ENCODE measurements at places on chromosomes 5 and 9. TPM values are rescaled to one million over a fixed set of nuclear protein-coding genes. Genes with fewer than 3 reads are reported as not detected.

GRCh38 chr5:57488215-57488955, 5.8 kb upstream of the ACTBL2 start:
- H3K4me1 ChIP-seq, result peaks cover 3% of the 10 kb centered on the region
- no peak overlapping the region for H3K27ac ChIP-seq
- H3K27me3 ChIP-seq, result no peaks in the 10 kb centered on the region
- no peaks in the 10 kb centered on the region for H3K36me3 ChIP-seq

DNA sequence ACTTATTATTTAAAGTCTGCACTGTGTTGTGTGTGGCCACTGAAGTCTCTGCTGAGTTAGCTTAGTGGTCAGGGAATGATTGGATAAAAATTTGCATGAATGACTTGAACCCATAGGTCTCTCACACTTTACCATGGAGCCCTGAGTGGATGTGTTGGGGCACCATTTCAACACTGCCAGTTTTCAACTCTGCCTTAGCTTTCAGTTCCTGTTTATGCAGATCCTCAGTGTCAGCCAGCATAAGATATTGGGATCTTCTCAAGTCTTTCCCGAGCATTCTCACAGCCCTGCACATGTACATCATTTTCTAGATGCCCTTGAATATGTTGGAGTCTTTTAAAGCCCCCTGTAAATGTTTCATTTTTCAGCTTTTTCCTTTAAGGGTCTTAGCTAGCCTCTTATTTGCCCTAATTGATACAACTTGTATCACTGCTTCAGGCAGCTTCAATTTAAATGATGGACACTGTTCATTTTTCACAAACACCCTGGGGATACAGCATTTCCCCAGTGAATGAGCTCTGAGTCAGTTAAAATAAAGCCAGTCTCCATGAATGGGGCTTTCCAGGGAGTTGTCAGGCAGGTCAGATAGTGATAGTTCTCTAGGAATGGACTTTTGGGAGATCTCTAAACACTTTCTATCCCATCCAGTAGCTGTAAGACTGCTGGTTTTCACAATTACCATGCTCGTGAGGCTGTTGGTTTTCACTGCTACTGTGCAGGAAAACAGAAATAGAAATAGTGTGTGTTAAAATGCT, 211.9 kb upstream of the PAPPA start:
- H3K4me1 ChIP-seq, result peaks cover 6% of the 10 kb centered on the region
- DNase-seq, result no peak
- no peaks in the 10 kb centered on the region for H3K36me3 ChIP-seq
- no peaks in the 10 kb centered on the region for H3K27me3 ChIP-seq
- no peak overlapping the region for H3K27ac ChIP-seq
- H3K4me3 ChIP-seq, result no peak overlapping the region

The COL15A1 gene
- 150 TPM for total RNA-seq

- peaks cover 43% of the 10 kb centered on the region for H3K4me1 ChIP-seq
- H3K4me3 ChIP-seq, result peak overlapping the region; percentile 89
- H3K27ac ChIP-seq, result peak overlapping the region; percentile 92
- no peaks in the 10 kb centered on the region for H3K36me3 ChIP-seq
- H3K27me3 ChIP-seq, result no peaks in the 10 kb centered on the region
- DNase-seq, result no peak
Observed at GRCh38 chr9:129176701-129177442, 1.2 kb downstream of the IER5L start.

GRCh38 chr5:176832162-176832561, 21.8 kb downstream of the UNC5A start:
- DNase-seq, result no peak
- peaks cover 55% of the 10 kb centered on the region for H3K27me3 ChIP-seq
- H3K27ac ChIP-seq, result no peak overlapping the region
- no peaks in the 10 kb centered on the region for H3K4me1 ChIP-seq
- H3K36me3 ChIP-seq, result no peaks in the 10 kb centered on the region

- H3K36me3 ChIP-seq, result no peaks in the 10 kb centered on the region
- DNase-seq, result no peak
- H3K4me3 ChIP-seq, result no peak overlapping the region
- H3K27ac ChIP-seq, result no peak overlapping the region
- no peaks in the 10 kb centered on the region for H3K4me1 ChIP-seq
Observed at GRCh38 chr5:9209846-9210492, 335.9 kb downstream of the SEMA5A start.

The DND1 gene
- total RNA-seq, result 0.46 TPM

DNA sequence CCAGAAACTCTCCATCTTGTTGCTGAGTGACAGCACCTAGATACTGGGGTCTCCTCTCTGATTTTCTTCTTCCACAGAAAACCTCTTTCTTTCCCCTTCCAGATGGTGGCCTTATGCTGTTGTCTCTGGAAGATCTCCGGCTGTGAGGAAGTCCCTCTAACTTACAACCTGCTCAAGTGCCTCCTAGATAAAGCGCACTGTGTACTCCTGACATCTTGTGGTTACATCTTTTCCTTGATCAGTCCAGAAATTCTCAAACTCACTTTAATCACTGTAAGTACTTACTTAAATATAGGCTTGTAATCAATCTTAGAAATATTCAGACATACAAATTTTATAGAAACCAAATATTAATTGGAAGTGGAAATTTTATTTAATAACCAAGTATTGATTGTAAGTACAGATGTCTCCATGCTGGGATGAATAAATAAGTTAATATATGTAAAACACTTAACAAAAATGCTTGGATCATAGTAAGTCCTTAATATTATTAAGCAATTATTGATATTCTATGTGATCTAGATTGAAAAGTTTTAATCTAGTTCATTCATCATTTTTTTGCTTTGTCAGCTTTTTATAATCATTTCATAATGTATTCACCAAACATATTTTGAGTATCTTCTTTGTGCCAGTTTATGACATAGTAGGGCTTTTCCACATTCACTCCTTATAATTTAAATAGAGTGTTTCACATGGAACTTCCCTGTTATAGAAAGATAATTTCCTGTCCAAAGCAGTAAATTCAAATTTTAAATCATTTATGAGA, 1381.4 kb upstream of the CDH6 start:
- no peaks in the 10 kb centered on the region for H3K4me1 ChIP-seq
- H3K27me3 ChIP-seq, result no peaks in the 10 kb centered on the region
- H3K36me3 ChIP-seq, result no peaks in the 10 kb centered on the region

DNA sequence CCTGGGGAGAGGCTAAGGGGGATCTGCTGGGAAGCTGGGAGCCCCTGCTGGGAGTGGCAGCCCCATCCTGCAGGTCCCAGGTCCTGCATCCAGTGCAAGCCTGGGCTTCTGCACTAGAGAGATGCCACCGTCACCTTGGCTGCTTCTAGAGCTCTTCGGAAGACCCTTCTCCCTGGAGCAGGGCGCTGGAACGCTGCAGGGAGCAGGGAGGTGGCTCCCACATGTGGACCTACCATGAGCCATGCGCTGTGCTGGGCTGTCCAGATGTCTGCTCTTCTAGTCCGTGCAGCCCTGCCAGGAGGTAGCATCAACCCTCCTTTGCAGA, 90.9 kb upstream of the PHYKPL start:
- H3K36me3 ChIP-seq, result no peaks in the 10 kb centered on the region
- no peak overlapping the region for H3K4me3 ChIP-seq
- no peak for DNase-seq
- no peaks in the 10 kb centered on the region for H3K27me3 ChIP-seq
- H3K27ac ChIP-seq, result no peak overlapping the region
- H3K4me1 ChIP-seq, result peaks cover 25% of the 10 kb centered on the region

- DNase-seq, result no peak
- no peaks in the 10 kb centered on the region for H3K36me3 ChIP-seq
- no peak overlapping the region for H3K27ac ChIP-seq
- H3K4me3 ChIP-seq, result no peak overlapping the region
Observed at GRCh38 chr5:132469380-132470009, 21.1 kb downstream of the IRF1 start.

GRCh38 chr9:137269231-137269772, 8.2 kb upstream of the TOR4A start:
- no peak for DNase-seq
- H3K27me3 ChIP-seq, result peaks cover 16% of the 10 kb centered on the region
- no peak overlapping the region for H3K4me3 ChIP-seq
- peaks cover 49% of the 10 kb centered on the region for H3K4me1 ChIP-seq
- H3K27ac ChIP-seq, result peak overlapping the region; percentile 67

DNA sequence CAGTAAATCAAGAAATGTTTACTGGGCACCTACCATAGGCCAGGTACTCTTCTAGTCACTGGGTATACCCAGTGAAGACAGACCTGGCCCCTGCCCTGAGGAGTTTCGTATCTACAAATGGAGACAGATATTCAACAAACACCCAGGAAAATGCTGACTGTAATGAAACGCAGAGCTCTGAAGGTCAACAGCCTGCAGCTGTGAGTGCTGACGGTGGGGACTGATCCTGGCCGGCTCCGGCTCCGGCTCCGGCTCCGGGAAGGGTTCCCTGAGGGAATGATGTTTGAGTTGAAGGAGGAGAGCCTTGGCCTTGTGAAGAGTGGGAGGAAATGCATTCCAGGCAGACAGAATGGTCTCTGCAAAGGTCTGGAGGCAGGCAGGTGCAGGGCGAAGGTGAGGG, 23.1 kb downstream of the FGFR4 start:
- no peak for DNase-seq
- H3K4me1 ChIP-seq, result peaks cover 19% of the 10 kb centered on the region
- H3K27ac ChIP-seq, result no peak overlapping the region
- no peak overlapping the region for H3K4me3 ChIP-seq
- H3K36me3 ChIP-seq, result no peaks in the 10 kb centered on the region

GRCh38 chr5:594226-594860, 17.8 kb upstream of the CEP72 start:
- H3K36me3 ChIP-seq, result no peaks in the 10 kb centered on the region
- H3K4me1 ChIP-seq, result no peaks in the 10 kb centered on the region
- no peak overlapping the region for H3K27ac ChIP-seq
- DNase-seq, result no peak
- peaks cover 5% of the 10 kb centered on the region for H3K27me3 ChIP-seq
- H3K4me3 ChIP-seq, result no peak overlapping the region

The ADGRD2 gene
- total RNA-seq, result not detected

DNA sequence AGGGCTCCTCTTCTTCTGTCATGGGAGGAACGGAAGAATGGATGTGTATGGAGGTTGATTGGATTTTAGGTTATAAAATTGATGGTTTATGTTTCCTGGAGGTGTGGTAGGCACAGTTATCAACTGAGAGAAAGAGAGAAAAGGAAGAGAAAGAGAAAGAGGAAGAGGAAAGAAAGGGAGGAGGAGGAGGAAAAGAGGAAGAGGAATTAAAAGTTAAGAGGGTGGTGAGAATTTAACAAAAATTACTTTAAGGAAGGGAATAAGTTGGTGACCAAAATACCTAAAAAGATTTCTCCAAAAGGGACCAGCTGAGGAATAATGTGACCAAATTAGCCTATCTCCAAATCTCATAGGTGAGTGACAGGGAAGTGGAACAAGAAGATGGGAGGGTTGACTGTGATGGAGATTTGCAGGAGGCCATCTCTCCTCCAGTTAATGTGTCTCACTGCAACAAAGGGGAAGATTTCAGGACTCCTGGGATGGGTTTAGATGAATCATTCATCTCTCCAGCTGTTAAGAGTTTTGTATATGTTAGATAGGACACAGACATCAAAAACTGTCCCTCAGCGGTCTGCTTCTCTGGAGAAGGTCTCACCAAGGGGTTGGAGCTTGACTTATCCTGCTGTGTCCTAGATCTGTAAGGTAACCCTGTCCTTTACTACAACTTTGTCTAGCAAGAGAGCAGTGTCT, 76.0 kb upstream of the TMC1 start:
- no peak overlapping the region for H3K27ac ChIP-seq
- H3K27me3 ChIP-seq, result no peaks in the 10 kb centered on the region
- DNase-seq, result no peak
- H3K4me3 ChIP-seq, result no peak overlapping the region

DNA sequence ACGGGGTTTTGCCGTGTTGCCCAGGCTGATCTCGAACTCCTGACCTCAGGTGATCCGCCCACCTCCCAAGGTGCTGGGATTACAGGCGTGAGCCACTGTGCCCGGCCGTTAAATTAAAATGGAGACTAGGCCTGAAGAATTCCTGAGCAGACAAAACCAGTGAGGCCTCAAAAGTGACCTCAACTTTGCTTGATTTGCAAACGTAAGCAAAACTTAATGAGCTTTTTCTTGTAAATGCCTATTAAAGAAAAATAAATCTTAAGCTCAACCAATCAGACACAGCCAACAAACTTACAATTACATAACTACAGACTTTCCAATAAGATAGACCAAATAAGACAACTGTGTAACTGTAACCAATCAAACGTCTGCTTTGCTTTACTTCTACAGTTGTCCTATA, 111.3 kb upstream of the SEMA6A start:
- no peaks in the 10 kb centered on the region for H3K36me3 ChIP-seq
- no peaks in the 10 kb centered on the region for H3K27me3 ChIP-seq
- no peak overlapping the region for H3K27ac ChIP-seq
- H3K4me3 ChIP-seq, result no peak overlapping the region

The PCDHGA9 gene
- total RNA-seq, result 3.3 TPM

DNA sequence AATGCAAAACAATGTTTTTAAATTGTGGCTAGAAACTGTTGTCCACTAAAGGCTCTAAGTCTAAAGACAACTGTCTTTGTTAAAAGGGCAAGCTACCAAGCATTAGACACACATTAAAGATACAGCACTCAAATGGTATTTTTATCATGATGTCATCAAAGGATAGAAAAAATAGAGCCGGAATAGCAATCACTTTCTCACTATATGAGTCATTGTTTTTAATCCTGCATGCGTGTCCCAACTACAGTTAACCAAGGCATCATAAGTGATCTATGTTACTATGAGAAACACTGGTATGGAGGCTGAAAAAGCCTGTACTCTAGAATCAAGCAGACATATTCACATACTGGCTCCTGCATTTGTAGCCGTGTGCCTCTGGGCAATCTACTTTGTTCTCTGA, 1.9 kb upstream of the PJA2 start:
- peaks cover 41% of the 10 kb centered on the region for H3K4me1 ChIP-seq
- no peak for DNase-seq
- H3K4me3 ChIP-seq, result no peak overlapping the region
- H3K27me3 ChIP-seq, result no peaks in the 10 kb centered on the region
- H3K27ac ChIP-seq, result peak overlapping the region; percentile 95
- no peaks in the 10 kb centered on the region for H3K36me3 ChIP-seq

The PCDHB10 gene
- total RNA-seq, result 7.9 TPM

DNA sequence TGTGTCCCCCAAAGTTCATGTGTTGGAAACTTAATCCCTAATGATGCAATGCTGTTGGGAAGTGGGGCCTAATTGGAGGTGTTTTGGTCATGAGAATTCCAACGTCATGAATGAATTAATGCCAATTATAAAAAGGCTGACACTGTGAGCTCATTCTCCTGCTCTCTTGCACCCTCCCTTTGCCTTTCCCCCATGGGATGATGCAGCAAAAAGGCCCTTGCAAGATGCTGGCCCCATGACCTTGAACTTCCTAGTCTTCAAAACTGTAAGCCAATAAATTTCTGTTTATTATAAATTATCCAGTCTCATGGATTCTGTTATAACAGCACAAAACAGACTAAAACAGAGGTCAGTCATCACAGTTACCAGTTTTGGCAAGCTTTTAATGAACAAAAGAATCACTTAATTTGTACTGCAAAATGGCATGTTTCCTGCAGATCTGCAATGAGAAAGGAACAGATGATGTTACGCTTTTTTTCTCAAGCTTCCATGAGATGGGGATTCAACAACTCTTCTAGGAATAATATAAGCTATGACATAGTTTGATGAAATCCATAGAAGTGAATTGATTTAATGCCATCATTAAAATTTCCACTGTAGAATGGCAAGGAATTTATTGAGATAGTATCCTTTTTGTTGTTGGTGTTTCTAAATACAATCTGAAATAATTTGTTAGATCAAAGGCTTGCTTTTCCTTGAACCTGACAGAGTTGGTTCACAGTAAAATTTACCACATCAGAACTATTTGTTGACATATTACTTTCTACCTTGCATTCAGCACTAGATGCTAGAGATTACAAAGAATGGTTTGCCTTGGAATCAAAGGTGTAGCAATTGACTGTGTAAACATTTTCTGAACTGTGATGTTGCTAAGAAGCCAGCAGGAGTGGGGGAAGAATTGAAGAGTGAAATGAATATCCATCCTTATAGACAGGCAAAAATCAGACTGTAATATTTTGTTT, 29.3 kb upstream of the RFK start:
- no peak overlapping the region for H3K4me3 ChIP-seq
- no peaks in the 10 kb centered on the region for H3K4me1 ChIP-seq
- no peak overlapping the region for H3K27ac ChIP-seq
- H3K36me3 ChIP-seq, result no peaks in the 10 kb centered on the region

Data from esophagus muscularis mucosa (tissue), 4 donors.